ENCODE measurements at places on chromosomes 11 and 22.

DNA sequence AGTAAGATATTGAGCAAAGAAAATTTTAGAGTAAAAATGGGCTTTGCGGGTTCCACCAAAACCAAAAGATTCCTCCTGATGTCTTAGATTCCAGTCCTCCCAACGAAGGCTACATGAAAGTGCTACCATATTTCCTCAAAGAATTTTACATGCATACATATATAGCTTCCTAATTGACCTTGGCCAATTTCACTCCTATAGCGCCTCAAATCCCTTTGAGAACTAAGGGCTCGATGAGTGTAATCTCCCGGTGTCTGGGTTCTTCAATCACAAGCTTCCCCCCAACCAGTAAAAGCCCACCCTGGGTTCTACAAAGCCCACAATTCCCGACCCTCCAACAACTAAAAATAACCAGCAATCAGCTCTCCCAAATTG lies 1.2 kb downstream of the SIK3 start:
- no peak for ATAC-seq

DNA sequence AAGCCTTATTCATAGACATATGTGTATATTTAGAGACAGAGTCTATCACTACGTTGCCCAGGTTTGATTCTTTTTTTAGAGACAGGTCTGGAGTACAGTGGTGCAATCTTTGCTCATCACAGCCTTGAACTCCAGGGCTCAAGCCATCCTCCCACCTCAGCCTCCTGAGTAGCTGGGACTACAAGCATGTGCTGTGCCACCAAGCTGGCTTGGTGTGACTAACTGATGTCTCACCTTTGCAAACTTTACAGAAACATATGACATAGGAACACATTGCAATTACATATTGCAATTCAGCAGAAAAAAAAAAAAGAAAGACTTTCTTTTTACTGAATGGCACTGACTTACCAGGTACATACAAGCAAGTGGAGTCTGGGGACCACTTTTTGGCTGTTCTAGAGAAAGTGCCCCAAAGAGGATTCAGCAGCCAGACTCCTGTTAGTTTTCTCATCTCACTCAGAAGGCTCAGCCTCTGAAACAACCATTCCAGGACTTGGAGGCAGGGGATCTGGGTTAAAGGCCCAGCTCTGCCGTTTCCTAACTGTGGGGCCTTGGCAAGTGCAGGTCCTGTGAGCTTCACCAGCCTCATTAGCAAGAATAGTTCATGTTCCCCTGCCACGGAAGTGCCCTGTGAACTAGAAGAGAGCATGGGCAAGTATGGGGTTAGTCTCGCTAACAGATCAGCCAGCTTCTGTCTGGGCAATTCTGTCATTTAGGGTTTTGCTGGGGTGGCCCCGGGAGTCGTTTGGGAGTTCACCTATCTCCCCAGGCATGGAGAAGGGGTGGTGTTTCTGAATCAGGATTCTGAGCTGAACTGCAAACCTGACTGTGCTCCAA lies 11.3 kb upstream of the NFAM1 start:
- peak; percentile 81 for ATAC-seq

DNA sequence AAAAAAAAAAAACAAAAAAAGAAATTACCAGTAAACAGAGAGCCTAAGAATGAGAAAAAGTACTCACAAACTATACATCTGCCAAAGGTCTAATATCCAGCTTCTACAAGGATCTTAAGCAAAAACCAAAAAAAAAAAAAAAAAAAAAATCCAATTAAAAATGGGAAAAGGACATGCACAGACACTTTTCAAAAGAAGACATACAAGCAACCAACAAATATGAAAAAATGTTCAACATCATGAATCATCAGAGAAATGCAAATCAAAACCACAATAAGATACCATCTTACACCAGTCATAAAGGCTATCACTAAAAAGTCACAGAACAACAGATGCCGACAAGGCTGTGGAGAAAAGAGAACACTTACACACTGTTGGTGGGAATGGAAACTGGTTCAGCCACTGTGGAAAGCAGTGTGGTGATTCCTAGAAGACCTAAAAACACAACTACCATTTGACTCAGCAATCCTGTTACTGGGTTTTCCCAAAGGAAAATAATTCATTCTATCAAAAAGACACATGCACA lies 18.3 kb downstream of the MS4A6A start:
- ATAC-seq: peak; percentile 38

- no peak for ATAC-seq
These were observed 533.6 kb upstream of the CADM1 start for GRCh38 chr11:116037861-116038260.

GRCh38 chr22:46259374-46259773 lies 3.8 kb downstream of the PKDREJ start:
- no peak for ATAC-seq

DNA sequence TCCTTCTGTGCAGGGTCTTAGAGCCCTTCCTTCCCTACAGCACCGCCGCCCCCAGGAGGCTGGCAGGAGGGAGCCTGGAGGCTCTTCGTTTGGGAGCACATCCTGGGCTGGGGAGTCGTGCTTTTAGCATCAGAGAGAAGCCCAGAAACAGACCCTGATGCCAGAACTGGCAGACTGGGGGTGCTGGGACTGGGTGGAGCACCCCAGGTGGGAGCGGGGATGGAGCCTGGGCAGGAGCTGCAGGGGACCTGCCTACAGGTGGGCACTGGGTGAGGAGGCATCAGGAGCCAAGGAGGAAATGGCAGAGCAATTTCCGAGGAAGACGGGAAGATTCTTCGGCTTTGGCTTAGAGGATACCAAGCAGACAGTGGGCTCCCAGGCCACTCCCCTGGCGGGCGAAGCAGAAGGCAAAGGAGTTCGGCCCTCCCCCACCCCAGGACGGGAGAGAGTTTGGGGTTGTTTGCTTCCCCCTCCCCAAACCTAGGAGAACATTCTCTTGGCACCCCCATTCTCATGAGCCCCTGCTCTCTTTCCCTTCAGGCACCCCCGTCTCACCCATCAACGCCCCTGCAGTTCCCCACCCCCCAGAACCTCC lies 1.1 kb downstream of the SYT7 start:
- ATAC-seq: no peak

DNA sequence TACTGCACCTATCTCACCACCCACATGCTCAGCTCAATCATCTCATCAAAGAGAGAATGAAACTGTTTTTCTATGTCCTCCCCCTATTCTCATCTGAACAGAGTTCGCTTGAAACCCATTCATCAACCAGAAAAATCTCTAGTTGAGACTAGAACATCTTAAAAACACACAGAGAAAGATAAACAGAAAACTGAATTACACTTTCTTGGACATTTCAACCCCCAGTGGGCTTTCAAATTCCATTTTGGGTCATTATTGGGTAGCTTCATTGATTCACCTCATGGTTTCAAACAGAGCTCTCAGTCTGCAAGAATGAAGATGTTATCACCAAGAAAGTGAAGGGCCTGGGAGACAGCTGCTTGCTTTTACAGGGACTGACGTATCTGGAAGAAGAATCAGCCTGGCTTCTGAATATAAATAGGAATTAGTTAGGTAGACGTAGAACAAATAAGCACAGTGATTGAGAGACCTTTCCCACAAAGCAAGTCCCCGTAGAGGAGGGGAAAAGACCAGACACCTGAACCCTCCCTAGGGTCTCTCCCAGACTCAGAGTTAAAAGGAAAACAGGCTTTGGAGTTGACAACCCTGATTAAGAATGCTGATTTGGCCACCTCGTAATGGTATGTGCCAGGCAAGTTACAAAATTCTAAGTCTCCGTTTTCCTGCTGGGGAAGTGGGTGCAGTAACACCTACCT lies 155.7 kb downstream of the BBOX1 start:
- no peak for ATAC-seq

GRCh38 chr11:9571763-9572115 lies 1.7 kb upstream of the WEE1 start:
- no peak for ATAC-seq

DNA sequence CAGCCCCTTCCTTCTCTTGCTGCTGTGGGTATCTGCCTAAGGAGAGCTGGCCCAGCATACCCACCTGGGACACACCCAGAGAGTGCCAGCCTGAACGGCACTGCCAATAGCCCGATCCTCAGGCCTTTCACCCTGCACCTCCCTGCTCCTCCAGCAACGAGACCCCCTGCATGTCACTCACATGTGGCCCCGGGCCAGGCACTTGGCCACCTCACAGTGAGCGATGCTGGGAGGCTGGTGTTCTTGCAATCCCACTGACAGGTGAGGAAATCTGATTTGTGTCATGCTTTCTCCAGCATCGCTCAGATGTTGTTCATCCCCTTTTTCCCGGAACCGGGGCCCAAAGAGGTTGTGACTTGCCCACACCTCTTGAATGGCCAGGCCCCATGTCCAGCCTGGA lies 20.5 kb downstream of the DAGLA start:
- ATAC-seq: no peak

GRCh38 chr11:23569547-23569946 lies 709.3 kb upstream of the CCDC179 start:
- no peak for ATAC-seq

DNA sequence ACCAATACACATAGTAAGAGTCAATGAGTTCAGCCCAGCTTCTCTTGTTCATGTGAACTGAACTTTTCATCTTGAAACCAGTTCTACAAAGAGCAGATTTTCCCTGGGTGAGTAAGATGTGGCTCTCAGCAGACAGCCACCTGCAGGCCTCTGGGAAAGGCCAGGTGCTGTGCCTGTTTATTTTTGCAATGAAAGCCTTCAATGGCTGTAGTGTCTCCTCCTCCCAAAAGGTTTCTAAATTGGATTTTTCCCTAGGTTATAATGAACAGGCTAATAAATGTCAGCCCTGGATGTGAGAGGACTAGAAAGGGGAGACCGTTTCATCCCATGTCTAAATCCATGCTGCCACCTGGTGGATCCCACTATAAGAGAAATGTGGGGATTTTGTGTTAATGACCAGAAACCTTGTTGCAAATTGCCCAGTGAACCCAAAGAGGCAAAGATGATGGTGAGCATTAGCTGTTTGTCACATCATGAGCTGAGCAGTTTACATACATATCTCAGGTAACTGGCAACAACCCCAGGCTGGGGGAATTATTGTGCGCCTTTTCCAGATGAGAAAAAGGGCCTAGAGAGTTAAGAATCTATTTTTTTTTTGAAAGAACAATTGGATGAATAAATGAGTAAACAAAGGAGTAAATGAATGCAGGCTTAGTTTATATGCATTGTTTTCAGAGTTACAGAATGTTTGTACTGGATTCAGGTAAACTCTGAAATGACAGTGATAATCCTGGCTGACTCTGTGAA lies 12.7 kb downstream of the C11orf91 start:
- ATAC-seq: no peak

- no peak for ATAC-seq
These were observed 199.5 kb downstream of the TENM4 start for GRCh38 chr11:79241205-79241851.

GRCh38 chr11:118837868-118838267 lies 45.8 kb upstream of the CXCR5 start:
- no peak for ATAC-seq

- no peak for ATAC-seq
These were observed 1060.1 kb downstream of the NTM start for GRCh38 chr11:132430429-132431062.

- no peak for ATAC-seq
These were observed 10.5 kb downstream of the KIAA0930 start for GRCh38 chr22:45230026-45230721.

GRCh38 chr22:30941363-30941740 lies 27.2 kb downstream of the MORC2 start:
- ATAC-seq: peak; percentile 21

DNA sequence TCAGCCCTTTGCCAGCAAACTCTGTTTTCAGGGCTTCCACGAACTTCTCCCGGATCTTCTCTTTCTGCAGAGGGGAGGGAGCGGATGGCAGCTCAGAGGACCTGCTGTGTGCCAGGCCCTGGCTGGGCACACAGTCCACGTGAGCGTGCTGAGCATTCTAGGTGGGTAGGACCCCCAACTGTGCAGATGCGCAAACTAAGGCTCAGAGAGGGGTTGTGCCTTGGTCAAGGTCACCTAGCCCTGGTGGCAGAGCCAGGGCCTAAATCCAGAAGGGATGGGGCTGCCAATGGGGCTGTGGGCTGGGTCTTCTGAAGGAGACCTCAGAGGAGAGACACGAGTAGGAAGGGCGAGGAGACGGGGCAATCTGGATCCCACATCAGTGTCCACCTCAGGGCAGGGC lies 10.8 kb downstream of the PMM1 start:
- ATAC-seq: no peak

GRCh38 chr11:125987066-125987641 lies 41.3 kb downstream of the VSIG10L2 start:
- ATAC-seq: no peak

DNA sequence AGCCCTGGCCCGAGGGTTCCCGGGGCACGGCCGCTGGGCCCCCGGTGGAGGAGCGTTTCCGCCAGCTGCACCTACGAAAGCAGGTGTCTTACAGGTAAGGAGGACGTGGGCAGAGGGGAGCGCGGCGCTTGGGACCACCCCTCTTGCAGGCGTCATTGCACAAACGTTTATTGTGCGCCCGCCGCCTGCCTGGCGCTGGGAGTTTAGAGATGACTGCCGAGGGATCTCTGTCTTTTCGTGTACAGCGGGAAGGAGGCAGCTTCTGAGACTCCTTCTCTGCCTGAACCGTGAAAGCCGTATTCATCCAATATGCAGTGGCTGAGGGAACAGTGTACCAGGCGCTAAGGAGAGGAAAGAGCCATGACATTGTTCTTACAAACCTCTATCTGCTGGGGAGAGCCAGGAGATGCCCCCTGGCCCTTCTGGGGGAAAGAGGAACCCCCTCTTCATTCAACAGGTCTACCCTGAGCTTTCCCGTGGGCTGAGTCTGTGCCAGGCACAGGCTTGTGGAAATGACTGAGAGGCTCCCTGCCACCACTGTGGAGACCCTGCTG lies 13.8 kb upstream of the DGKZ start:
- peak; percentile 6 for ATAC-seq

DNA sequence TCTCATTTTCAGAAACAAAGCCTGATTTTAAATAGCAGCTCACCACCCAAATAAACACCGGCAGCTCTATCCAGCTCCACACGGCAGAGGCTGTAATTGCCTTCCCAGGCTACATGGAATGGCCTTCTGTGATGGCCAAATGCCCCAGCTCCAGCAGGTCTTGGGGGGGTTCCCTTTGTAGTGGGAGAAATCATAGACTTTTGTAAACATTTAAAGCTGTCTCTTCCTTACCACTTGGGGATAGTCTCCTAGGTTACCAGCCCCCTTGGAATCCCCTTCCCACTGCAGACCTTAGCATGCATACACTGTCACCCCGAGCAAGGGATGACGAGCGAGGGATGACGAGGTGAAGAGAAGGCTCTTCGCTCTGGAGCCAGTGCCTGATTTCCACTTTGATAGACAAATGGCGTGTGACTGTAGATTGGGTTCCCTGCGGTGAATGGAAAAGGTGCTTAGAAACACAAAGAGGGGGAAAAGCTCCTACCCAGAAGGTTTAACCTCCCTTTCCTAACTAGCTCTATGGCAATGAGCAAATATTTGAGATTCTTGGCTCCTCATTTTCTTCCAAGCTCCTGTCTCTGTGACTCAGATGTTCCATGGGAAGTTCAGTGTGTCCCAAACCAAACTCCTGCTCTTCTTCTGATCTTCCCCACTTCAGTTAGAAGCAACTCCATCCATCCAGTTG lies 108.0 kb upstream of the CADM1 start:
- no peak for ATAC-seq

GRCh38 chr22:25100948-25101347 lies 98.7 kb upstream of the CRYBB3 start:
- ATAC-seq: no peak
